ENCODE measurements at places on chromosomes 16 and 17. TPM values are rescaled to one million over a fixed set of nuclear protein-coding genes. Genes with fewer than 3 reads are reported as not detected.

DNA sequence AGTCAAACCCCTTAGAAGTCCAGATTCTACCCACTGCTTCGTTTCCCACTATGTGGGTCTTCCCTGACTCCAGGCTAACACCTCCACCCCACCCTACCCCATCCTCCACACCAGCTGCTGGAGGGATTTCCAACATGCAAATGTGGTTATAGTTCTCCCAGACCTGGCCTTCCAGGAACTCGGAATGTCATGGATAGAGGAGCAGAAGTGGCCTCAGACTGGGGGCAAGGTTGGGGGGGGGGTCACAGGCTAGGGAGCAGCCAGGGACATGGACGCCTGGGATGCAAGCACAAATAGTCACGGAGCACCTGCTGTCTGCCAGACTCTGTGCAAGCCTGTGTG, 2.0 kb downstream of the CAMKK1 start:
- no peak for DNase-seq

- DNase-seq = no peak
Measured at GRCh38 chr17:56896968-56897359, 16.9 kb downstream of the TRIM25 start.

DNA sequence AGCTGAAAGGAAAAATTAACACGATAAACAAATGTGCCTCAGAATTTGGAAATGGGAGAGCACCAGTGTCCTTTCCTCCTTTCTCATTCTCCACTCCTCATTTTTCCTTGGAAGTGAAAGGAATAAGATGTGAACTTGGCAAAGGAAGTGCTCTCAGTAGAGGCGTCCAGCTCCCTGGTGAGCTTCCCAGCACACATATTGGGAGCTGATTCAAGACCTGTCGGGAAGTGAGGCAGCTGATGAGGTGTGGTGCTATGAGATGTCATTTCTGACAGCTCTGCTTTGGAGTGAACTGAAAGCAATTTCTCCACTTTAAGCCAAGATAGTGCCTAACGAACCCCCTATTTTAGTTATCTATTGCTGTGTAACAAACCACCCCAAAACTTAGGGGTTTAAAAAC, 238.5 kb upstream of the IRX3 start:
- no peak for DNase-seq

DNA sequence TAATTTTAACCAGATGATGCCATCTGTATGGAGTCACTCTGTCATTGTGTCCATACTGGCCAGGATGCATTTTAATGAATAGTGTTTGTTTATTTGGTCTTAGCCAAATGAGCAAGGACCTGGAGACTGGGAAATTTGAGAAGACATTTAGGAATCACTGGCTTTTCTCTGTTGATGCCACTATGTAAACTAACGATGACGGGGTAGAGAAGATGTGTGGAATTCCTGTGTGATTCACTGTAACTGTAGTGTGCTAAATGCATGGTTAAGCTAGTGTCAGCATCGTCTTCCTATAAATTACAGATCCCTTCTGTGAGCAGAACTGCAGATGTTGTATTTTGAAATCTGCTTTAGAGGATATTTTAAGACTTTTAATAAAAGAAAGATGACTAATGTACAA, 66.6 kb downstream of the NOS2 start:
- DNase-seq = peak; percentile 65

DNA sequence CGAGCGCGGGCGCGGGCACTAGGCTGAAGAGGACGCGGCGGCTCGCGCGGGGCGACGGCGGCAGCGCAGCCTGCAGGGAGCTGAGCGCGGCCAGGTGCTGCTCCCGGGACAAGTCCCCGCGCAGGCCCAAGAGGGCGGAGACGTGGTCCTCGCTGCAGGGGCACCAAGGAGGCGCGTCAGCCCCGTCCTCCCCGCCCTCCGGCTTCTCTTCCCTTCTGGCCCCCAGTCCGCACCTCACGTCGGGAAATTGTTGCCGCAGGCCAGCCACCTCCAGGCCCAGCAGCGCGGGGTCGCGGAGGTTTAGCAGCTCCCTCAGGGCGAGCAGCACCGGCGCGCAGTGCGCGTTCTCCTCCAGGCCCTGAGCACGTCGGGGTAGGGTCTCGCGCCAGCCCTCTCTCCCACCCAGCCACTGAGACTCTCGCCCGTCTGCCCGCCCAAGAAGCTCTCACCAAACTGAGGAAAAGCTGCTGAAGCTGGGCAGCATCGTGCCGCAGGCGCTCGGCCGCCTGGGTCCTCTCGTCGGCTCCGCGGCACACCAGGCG, 761 bp upstream of the MATCAP1 start:
- no peak for DNase-seq

GRCh38 chr17:49952912-49953497, 16.0 kb upstream of the DLX4 start:
- peak; percentile 43 for DNase-seq

- DNase-seq = peak; percentile 81
Measured at GRCh38 chr17:33012522-33013033, 20.9 kb downstream of the SPACA3 start.

- DNase-seq = no peak
Measured at GRCh38 chr17:44758414-44759085, at the start of gene ADAM11. ADAM11 (plus strand) TSS chr17:44758988; CDS start chr17:44759200, 212 bp downstream.

GRCh38 chr16:67555795-67556212, 6.5 kb upstream of the CTCF start:
- DNase-seq = no peak

- DNase-seq = peak; percentile 42
Measured at GRCh38 chr16:15434425-15435215, at the start of gene BMERB1. BMERB1 (plus strand) TSS chr16:15434588; CDS start chr16:15434654, 66 bp downstream.

DNA sequence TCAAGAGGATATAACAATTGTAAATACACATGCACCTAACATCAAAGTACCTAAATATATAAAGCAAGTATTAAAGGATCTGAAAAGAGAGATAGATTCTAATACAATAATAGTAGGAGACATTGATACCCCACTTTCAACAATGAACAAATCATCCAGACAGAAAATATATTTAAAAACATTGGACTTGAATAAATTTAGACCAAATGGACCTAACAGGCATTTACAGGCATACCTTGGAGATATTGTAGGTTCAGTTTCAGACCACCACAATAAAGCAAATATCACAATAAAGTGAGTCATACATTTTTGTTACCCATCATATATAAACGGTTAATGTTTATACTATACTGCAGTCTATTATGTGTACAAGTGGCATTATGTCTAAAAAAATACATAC, 104.0 kb downstream of the BRIP1 start:
- no peak for DNase-seq

- no peak for DNase-seq
Measured at GRCh38 chr17:76611758-76612157, 26.1 kb upstream of the ST6GALNAC2 start.

- DNase-seq = no peak
Measured at GRCh38 chr16:3215601-3216262, 19.2 kb downstream of the ZNF200 start.

DNA sequence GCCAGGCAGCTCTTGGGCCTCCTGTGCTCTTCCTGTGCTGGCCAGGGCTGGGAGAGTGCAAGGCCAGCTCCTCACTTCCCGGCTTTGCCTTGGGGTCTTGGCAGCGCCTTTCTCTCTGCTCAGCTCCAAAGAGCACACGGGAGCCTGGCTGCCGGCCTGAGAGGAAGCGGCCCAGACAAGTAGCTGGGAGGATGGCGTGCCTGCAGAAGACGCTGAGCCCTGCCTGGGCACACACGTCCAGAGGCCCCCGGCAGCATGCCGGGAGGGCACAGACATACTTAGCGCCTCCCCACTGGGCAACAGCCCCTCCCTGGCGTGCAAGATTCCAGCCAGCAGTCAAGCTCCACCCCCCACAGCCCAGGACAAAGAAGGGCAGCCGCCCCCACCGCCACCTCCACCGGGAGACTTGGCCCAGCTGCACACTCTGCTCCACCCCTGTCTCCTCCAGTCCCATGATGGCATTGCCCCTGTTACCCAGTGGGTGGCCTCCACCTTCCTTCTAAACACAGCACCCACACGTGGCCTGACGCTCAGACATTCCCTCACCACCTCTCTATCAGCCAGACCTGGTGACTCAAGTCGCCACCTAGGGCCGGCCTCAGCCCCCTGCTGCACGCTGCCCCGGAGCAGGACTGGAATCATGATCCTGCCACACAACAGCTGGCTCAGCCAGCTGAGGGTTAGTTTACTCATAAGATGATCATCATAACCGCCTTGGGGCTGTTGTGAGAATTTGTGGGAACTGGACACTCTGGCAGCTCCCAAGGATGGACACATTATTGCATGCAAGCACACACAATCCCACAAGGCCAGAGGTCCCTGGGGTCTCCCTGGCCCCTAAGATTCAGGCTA, 12.4 kb downstream of the SGCA start:
- DNase-seq = peak; percentile 100

GRCh38 chr16:77790912-77791311, 2.5 kb downstream of the VAT1L start:
- DNase-seq = no peak

GRCh38 chr17:60909405-60909804, 231.8 kb downstream of the BCAS3 start:
- no peak for DNase-seq

DNA sequence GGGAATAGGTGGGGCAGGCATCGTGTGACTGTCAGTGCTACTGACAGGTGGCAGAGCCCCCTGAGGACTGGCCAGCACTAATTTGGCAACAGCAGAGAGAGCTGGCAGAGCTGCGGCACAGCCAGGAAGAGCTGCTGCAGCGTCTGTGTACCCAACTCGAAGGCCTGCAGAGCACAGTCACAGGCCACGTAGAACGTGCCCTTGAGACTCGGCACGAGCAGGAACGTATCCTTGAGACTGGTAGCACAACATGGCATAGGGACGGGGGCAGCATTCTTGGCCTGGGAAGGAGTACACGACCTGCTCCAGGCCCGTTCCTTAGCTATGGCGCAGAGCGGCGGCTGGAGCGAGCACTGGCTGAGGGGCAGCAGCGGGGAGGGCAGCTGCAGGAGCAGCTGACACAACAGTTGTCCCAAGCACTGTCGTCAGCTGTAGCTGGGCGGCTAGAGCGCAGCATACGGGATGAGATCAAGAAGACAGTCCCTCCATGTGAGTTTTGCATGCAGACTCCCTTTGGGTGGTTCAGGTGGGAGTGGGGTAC, 3.0 kb upstream of the NRN1L start:
- DNase-seq = no peak

DNA sequence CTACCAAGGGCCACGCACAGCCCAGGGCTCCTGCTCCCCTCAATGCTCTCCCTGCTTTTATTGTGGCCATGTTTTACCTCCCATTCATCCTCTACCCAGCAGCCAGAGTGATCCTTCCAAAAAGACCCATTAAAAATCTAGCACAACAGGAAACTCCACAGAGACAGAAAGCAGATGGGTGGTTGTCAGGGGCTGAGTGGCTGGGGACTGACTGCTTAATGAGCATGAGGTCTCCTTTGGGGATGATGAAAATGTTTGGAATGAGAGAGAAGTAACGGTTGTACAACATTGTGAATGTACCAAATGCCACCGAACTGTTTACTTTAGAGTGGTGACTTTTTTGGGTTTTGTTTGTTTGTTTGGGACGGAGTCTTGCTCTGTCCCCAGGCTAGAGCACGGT, 107.4 kb downstream of the GAS7 start:
- no peak for DNase-seq

DNA sequence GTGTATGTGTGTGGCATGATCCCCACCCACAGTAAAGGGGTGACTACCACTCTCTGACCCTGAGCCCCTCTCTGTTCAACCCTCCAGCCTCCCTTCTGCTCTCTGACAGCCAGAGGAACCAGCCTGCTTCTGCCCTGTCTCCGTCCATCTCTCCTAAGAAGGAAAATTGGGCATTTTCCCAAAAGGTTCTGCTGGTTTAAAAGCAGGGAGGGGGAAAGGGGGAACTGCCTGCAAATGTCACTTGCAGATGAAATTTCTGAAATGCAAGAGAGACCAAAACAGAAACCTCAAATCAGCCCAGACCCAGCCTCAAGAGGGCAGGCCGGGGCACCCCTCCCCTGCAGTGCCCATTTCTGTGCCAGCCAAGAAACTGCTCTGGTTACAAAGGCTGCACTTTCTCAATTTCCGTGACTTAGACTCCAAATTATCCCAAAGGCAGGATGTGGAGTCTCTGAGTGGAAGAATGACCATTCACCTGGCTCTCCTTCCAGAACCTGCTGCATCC, 197.9 kb downstream of the RBFOX3 start:
- DNase-seq = no peak

DNA sequence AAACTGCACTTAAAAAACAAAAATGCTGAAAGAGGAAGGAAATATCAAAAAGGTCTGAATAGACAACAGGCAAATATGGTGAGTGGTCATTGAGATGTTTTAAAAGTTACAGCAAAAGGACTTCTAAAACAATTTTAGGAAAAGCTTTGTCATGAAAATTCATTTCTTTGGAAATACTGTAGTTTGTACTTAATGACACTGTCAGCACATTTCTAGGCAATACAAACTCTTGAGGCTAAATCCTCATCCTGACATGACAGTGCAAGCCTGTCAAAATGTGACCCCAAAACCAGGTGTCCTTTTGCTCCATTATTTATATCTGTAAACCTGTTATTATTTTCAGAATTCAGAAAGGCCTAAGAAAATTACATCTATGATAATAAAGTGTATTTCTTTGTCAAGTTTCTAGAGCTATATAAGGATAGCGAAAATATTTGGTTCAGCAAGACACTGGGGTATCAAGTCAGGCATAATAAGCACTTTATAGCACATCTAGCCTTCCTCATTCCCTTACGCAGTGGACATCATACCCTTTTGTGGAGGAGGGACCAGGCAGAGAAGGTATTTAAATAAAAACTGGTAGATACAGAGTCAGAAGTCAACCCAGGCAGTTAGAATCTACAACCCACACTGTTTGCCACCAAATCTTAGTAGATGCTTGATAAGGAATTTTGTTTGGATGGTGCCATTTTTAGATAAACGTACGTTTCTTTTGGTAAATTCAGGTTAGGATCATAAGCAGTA, 28.4 kb downstream of the SIAH1 start:
- DNase-seq = no peak

Gene SOST
- 4.2 TPM for total RNA-seq

Gene HS3ST3B1
- total RNA-seq = 9.7 TPM

Gene CXCL16
- total RNA-seq = 7.3 TPM

Gene SLC16A13
- total RNA-seq = 0.77 TPM

Gene HIC1
- not detected for total RNA-seq

Gene RTN4RL1
- total RNA-seq = 1.3 TPM

Gene CBX2
- 24.5 TPM for total RNA-seq

Gene TMC5
- not detected for total RNA-seq

Gene NT5C3B
- total RNA-seq = 86.8 TPM

Gene RNF43
- total RNA-seq = 1.8 TPM

Gene CDH1
- not detected for total RNA-seq

Gene CACNG5
- total RNA-seq = not detected

Gene TMEM238L
- not detected for total RNA-seq

Gene CNGB1
- not detected for total RNA-seq

Gene CACNB1
- 1.0 TPM for total RNA-seq
